ENCODE measurements at places on chromosomes 3 and 15. TPM values are rescaled to one million over a fixed set of nuclear protein-coding genes. Genes with fewer than 3 reads are reported as not detected.

The NCEH1 gene
- polyA plus RNA-seq: 11.9 TPM

The ZIC4 gene
- not detected for polyA plus RNA-seq

The GRK7 gene
- polyA plus RNA-seq: not detected

The FOXP1 gene
- 53.3 TPM for polyA plus RNA-seq

The CCR8 gene
- polyA plus RNA-seq: not detected
